Activated CD4-positive, CD25-positive, alpha-beta regulatory T cell treated with anti-CD3 and anti-CD28 coated beads, Interleukin-2, amount 50 U/mL, for 16 hours (primary cell): ENCODE measurements at places on chromosomes 2 and 18.

DNA sequence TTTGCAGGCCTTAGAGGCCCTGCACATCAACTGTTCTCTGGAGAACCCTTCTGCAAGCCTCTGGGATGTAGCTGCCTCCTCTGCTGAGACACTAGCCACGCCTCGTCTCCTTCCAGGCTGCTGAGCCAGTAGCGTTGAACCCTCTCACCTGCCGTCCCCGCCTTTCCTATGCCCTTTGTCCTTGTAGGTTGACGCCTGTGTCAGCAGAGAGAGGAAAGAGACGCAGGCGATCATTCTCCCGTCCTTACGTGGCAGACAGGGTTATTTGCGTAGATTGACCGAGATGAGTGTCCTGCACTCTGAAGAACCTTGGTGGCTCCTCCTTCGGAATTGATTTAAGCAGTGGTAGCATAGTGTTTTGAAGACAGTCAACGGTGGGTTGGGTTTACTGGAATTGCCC, 27.8 kb downstream of the ID2 start:
- no peak for DNase-seq

DNA sequence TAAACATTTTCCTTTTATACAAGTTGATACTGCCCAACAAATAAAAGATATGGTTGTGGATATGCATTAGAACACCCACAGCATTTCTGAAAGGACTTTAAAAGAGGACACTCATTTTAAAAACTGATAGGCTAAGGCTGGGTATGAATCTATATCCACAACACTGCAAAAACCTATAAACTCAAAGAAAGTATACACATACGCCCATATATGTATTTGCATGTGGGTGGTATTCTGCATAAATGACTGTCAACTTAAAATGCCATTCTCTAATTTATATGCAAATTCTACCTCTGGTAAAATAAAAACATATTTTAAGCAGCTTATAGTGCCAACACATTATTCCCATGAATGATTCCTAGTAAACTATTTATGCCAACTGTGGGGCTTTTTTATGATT, 20.1 kb downstream of the FIGN start:
- no peak for DNase-seq

- no peak for DNase-seq
Measured at GRCh38 chr2:55420871-55421270, 1.2 kb upstream of the CCDC88A start.

DNA sequence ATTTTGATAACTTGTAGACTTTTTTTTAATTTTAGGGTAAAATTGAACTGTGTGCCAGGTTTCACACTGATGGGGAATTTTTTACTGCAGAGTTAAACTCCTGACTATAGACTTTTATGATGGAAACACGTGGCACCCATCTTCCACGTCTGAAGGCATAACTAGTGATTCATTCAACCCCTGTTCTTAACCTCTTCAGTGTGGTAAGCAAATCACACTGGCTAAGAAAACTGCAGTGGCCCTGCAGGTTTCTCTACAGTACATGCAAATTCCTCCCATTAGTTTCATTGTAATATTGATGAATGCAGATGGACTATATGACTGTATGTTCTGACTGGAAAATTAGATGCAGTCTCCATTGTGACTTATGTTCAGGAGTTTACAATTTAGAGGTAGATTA, 47.2 kb downstream of the SMAD4 start:
- DNase-seq, result no peak

- no peak for DNase-seq
Measured at GRCh38 chr2:227154986-227155774, 8.8 kb downstream of the COL4A4 start.

DNA sequence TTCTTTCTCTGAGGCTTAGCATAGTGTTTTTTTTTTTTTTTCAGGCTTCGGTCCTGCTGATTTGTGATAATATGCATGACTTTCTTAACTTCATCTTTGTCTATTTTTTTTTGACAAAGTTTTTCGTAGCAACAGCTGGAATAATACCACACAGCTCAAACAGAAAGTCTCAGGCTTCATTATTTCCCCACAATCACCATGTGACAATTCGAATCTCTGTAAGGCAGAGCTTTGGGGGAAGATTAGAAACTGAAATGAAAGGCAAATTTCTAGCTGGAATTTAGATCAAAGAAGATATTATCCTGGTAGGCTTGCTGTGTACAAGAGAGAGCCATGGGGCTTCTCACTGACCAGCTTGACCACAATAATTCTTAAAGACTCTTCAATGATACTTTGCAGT, 12.2 kb upstream of the CD28 start:
- DNase-seq, result no peak

DNA sequence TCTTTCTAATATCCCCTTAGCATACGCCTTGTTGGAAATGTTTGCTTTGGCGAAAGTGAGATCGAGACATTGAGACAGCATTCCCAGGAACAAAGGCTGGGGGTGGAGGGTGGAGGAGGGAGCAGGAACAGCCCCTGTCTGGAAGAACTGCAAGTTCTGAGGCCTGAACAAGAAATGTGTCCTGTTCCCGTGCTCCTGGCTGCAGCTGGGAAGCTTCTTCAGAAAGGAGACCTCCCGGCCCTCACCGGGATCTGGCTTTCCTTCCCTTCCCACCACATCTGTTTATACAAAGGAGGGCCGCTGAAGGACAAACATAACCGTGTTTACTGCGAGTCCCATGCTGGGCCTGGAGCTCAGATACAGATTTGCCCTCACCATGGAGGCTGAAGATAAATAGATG, 35.9 kb downstream of the AFF3 start:
- DNase-seq, result no peak

- no peak for DNase-seq
Measured at GRCh38 chr2:204116159-204116792, 179.7 kb downstream of the ICOS start.

DNA sequence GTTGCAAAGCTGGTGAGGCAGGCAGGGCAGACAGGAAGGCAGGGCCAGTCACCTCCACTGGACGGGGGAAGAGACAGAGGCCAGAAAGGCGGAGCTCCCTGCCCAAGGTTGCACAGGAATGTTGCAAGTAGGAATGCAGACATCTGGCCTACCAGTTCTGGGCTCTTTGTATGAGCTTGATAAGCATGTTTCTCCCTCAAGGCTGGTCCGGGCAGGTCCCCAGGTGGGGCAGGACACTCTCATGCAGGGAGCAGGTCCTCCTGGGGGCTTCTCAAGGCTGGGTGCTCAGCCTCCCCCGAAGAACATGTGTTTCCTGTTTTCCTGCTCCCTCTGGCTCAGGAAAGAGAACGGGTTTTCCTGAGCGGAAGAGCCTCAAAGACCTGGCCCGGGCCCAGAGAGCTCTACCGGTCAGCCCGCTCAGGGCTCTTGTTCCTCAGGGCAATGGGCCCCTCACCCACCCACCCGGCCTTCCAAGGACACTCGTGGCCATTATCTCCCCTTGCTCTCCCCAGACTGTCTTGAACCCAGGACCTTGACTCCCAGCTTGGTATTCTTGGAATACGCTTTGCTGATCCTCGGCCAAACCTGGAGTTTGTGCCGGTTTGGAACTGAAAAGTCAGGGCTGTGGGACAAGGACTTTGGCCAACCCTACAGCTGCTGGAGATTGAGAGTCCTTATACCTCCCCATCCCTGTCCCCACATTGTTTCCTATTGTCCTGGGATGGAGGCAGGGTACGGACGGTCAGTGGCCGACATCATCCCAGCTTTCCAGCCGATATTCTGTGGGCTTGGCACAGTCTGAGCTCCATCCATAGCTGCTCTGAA, 87.7 kb upstream of the HAAO start:
- no peak for DNase-seq

- DNase-seq, result no peak
Measured at GRCh38 chr2:129778584-129778877, 200.9 kb upstream of the RAB6C start.

GRCh38 chr2:158717366-158718195, 77.5 kb upstream of the DAPL1 start:
- no peak for DNase-seq

DNA sequence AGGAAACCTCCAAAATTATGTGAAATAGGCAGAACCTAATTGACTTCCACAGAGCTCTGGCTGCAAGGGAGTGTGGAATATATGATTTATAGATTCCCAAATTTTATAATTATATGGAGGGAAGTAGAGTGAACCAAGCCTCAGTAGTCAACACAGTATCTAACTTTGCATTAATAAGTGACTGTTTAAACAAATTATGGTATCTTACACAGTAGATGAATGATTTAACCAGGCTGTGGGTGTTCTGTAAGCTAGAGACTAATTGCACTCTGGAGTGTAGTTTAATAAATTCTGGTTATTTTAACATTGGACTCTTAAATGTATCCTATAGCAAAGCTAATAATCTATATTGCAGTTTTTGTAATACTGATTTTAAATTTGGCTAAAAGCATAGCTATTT, 183.5 kb downstream of the KIAA1328 start:
- DNase-seq, result no peak

DNA sequence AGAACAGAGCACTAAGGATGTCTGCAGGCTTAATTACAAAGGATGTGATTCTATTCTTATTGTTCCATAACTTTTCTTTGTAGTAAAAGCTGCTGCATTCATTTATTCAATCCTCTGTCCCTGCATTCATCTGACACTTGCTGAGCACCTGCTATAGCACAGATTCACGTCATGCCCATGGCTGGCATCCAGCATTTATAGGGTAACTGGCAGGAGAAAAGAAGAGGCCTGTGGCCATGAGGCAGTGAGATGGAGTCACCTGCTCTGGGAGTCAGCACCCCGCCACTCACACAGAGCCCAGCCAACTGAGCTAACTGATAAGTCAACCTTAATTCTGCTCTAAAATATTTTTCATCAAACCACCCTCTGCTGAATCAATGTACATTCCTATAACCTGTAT, 18.3 kb upstream of the CDC42EP3 start:
- no peak for DNase-seq

DNA sequence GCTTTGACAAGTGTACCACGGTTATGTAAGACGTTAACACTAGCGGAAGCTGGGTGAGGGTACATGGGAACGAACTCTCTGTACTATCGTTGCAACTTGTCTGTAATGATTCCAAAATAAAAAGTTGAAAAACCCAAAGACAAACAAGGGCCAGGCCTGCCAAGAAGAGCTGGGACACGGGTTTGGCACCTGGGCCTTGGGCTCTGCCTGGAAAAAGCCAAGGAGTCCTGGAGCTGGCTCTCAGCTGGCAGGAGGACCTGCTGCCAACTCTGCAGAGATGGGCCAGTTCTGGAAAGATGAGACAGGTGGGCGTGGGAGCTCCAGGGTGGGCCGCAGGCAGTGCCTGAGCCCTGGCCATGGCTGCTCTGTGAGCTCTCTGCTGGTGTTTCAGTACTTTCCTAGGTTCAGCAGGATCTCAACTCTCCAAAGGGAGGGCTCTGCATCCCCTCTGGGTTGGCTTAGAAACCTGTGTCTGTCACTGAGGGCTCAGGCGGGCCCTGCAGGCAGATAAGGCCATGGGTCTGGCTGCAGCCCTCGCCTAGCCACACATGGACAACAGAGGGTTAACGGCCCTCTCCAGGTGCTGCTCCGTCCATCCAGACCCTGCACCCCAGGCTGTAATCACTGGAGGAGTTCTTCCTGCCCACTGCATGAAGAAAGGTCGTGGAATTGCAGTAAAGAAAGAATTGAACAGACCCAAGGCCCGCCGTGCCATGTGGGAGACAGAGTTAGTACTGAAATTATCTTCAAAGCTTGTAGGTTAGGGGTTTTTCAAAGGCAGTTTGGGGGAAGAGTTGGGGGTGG, 89.9 kb downstream of the RHOB start:
- no peak for DNase-seq

GRCh38 chr18:13284330-13285027, 65.9 kb downstream of the LDLRAD4 start:
- DNase-seq, result no peak

GRCh38 chr2:95380280-95380679, 22.2 kb upstream of the FAHD2A start:
- no peak for DNase-seq

- no peak for DNase-seq
Measured at GRCh38 chr2:38446418-38446817, 69.3 kb upstream of the ATL2 start.

- no peak for DNase-seq
Measured at GRCh38 chr2:152453129-152453911, 118.3 kb downstream of the FMNL2 start.

- DNase-seq, result no peak
Measured at GRCh38 chr2:10923008-10923375, 11.3 kb downstream of the KCNF1 start.

- no peak for DNase-seq
Measured at GRCh38 chr2:84815146-84815545, 65.7 kb downstream of the TRABD2A start.
